ENCODE measurements at places on chromosomes 6 and 20. TPM values are rescaled to one million over a fixed set of nuclear protein-coding genes. Genes with fewer than 3 reads are reported as not detected.

DNA sequence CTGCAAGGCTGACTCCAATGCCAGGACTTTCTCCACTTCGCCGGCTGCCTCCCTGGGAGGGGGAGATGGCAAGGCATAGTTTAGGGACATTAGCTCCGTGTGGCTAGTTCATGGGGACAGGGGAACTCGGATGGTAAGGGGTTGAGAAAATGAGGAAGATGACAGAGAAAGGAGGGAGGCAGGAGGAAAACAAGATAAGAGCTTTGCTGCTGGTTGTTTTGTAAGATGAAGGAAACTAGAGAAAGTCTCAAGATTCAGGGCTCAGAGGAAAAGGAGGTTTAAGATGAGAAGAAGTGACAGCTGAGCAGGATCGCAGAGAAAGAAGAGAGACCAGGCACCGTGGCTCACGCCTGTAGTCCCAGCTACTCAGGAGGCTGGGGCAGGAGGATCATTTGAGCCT lies 180.9 kb upstream of the RREB1 start:
- no peak for DNase-seq
- H3K36me3 ChIP-seq = no peaks in the 10 kb centered on the region
- H3K4me1 ChIP-seq = no peaks in the 10 kb centered on the region
- no peak overlapping the region for H3K4me3 ChIP-seq
- H3K27me3 ChIP-seq = no peaks in the 10 kb centered on the region
- H3K27ac ChIP-seq = no peak overlapping the region

- H3K4me1 ChIP-seq = no peaks in the 10 kb centered on the region
- no peak overlapping the region for H3K27ac ChIP-seq
- DNase-seq = no peak
- H3K4me3 ChIP-seq = no peak overlapping the region
- H3K27me3 ChIP-seq = no peaks in the 10 kb centered on the region
These were observed 201.0 kb upstream of the STXBP5 start for GRCh38 chr6:147003186-147003585.

E2F3 gene
- 1.6 TPM for total RNA-seq

DNA sequence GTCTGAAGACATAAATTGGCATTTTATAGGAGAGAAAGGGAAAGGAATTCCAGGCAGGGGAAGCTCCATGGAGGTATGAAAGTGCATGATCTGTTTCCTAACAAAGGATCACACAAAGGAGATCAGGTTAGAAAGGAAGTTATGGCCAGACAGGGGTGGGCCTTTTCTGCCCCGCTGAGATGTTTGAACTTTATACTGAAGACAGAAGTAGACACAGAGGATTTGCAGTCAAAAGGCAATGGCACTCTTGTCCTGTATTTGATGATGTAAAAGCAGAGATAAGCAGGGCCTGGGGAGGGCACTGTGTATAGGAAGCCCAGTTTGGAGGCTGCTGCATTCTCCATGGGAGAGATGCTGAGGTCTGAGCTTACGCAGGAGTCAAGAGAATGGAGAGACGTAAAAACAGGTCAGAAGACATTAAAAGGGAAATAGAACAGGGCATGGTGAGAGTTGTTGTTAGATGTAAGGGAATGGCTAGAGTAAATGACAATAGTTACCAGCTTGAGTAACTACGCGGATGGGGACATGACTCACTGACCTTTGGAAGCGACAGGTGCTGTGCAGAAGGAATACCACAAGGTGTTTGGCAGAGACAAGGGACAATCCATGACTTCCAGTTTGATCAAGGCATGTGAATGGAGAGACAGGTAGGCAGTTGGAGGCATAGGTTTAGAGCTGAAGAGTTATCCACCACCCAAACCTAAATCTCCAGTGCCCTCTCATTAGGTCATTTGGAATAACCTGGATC lies 190.6 kb upstream of the SASH1 start:
- DNase-seq = no peak
- H3K27me3 ChIP-seq = no peaks in the 10 kb centered on the region
- no peak overlapping the region for H3K27ac ChIP-seq
- H3K36me3 ChIP-seq = no peaks in the 10 kb centered on the region
- no peak overlapping the region for H3K4me3 ChIP-seq

AHI1 gene
- total RNA-seq = 5.2 TPM

LST1 gene
- total RNA-seq = 10.4 TPM

DNA sequence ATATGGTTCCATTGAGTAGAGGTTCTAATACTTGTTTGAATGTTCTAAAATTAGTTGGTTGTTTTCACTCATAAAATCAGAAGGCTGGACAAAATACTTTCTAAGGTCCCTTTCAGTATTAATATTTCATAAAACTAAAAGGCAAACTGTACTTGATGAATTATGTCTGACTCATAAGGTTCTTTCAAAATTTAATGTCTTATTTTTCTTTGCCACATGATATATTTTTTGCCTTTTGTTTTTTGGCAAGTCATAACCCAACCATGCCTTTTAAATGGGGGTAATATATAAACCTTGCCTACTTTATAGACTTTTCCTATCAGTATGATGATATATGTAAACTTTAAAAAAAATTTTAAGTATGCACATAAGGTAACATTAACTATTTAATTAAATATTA lies 244.7 kb downstream of the PTPRK start:
- H3K4me3 ChIP-seq = no peak overlapping the region
- DNase-seq = no peak
- no peaks in the 10 kb centered on the region for H3K36me3 ChIP-seq

GRCh38 chr6:85966828-85967227 lies 324.1 kb upstream of the SYNCRIP start:
- H3K36me3 ChIP-seq = no peaks in the 10 kb centered on the region
- H3K4me3 ChIP-seq = no peak overlapping the region
- no peaks in the 10 kb centered on the region for H3K27me3 ChIP-seq
- DNase-seq = no peak
- no peaks in the 10 kb centered on the region for H3K4me1 ChIP-seq

POM121L2 gene
- not detected for total RNA-seq

- DNase-seq = no peak
- H3K36me3 ChIP-seq = no peaks in the 10 kb centered on the region
- H3K4me1 ChIP-seq = no peaks in the 10 kb centered on the region
- H3K27ac ChIP-seq = no peak overlapping the region
- peaks cover 2% of the 10 kb centered on the region for H3K27me3 ChIP-seq
These were observed 79.4 kb downstream of the ROS1 start for GRCh38 chr6:117346142-117346930.

DNA sequence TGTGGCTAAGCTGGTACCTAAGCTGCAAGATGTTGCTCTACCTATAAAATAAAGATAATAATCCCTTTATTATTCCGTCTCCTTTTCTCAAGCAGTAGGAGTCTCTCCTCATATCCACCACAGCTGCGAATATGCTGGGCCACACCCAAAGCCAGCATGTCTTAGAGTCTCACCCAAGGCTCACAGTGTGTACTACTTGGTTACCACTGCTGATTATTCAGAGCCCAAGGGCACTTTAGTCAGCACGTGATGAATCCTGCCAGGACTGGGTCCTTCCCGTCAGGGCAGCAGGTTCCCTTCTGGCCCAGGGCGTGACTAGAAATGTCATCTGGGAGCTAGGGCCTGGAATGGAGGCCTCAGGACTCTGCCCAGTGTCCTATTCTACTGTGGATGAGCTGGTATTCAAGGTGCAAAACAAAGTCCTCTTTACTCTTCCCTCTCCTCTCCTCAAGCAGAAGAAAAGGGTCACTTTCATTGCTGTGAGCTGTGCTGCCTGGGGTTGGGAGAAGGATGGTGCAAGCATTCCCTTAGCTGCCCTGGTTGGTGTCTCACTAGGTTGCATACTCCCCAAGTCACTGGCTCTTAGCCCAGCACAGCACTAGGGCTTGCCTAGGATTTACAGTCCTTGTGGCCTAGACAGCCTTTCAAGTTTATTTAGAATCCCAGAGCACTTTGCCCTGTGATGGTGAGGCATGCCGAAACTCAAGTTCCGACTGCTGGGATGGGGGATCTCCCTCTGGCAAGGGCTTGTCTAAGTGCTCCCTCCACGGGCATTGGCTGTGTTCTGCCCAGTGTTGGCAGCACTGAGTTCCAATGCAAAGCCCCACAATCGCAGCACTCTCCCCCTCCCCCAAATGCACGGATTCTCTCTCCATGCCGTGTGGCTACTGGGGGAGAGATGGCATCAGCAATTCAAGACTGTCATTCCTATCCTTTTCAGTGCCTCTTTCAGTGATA lies 320.2 kb downstream of the BTBD9 start:
- no peaks in the 10 kb centered on the region for H3K36me3 ChIP-seq
- no peak overlapping the region for H3K27ac ChIP-seq
- no peaks in the 10 kb centered on the region for H3K4me1 ChIP-seq
- no peak overlapping the region for H3K4me3 ChIP-seq

DNA sequence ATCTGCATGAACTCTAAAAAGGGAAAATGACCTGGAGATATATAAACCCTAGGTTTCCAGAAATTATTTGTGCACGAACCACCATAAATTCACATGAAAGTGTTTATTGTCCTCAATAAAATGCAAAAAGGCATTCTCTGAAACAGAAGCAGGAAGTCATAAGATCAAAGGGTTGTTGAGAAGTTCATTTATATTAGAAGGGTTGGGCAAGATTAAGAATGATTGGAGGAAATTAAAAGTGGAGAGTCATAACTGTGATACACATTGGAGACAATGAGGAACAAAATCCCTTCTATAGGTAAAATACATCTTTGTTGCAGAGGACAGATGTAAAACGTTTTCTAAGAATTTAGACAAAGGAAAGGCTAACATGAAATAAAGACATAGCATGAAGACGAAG lies 476.8 kb downstream of the CBLN4 start:
- H3K4me1 ChIP-seq = no peaks in the 10 kb centered on the region
- H3K4me3 ChIP-seq = no peak overlapping the region
